ENCODE measurements at places on chromosomes 4 and X. TPM values are rescaled to one million over a fixed set of nuclear protein-coding genes. Genes with fewer than 3 reads are reported as not detected.

Gene ITM2A
- total RNA-seq, result not detected

Gene GYPA
- total RNA-seq, result not detected

Gene PNMA6F
- total RNA-seq, result not detected

Gene BTC
- total RNA-seq, result 0.29 TPM

Gene CCDC160
- total RNA-seq, result 0.36 TPM

Gene FAM9B
- not detected for total RNA-seq

Gene CTAG1B
- not detected for total RNA-seq

Gene GPC4
- 8.3 TPM for total RNA-seq
